Colonic mucosa (tissue), 4 donors: ENCODE measurements at places on chromosomes 5 and 9.

DNA sequence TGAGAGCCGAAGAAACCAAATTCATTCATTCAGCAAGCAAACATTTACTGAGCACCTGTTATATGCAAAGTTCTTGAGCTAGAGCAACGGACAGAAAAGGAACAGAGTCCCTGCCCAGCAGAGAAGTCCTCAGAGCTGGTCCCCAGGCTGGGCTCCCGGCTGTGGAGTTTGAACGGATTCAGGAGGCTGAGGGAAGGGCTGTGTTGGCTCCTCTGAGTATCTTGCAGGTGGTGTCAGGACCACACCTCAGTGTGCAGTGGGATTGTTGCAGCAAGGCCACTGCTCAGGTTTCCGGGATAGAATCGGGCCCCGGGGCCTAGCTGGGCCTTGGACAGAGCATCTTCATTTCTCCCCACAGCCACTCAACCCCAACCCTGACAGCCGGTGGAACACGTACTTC, 5.1 kb downstream of the TBC1D13 start:
- DNase-seq: no peak

DNA sequence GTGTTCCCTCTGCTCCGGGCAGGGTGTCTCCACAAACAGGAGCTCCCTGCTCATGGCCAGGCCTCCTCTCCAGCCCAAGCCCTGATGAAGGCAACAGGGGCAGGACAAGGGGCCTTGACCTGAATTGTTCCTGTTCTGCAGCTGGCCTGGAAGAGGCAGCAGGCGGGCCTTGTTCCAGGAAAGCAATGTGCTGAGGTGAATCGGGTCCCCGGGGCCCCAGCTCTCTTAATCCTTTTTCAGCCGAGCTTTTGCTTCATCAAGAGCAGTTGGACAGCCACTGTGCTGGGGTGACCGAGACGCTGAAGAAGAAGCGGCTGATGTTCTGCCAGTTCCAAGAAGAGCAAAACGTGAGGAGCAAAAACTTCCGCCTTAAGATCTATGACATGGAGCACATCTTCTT, 41.4 kb downstream of the CCDC180 start:
- no peak for DNase-seq

- DNase-seq: no peak
Observed at GRCh38 chr9:24897826-24898225, 352.1 kb upstream of the IZUMO3 start.

- DNase-seq: no peak
Observed at GRCh38 chr9:111952559-111952958, 55.9 kb downstream of the UGCG start.

- DNase-seq: no peak
Observed at GRCh38 chr9:74443036-74443750, 53.9 kb upstream of the RORB start.

- DNase-seq: no peak
Observed at GRCh38 chr5:177329883-177330282, 18.2 kb upstream of the MXD3 start.

- DNase-seq: no peak
Observed at GRCh38 chr9:93843396-93843795, 111.8 kb downstream of the BARX1 start.

GRCh38 chr5:105684799-105685198, 1985.9 kb downstream of the EFNA5 start:
- no peak for DNase-seq

GRCh38 chr9:120402741-120403542, 177.0 kb downstream of the CDK5RAP2 start:
- no peak for DNase-seq

DNA sequence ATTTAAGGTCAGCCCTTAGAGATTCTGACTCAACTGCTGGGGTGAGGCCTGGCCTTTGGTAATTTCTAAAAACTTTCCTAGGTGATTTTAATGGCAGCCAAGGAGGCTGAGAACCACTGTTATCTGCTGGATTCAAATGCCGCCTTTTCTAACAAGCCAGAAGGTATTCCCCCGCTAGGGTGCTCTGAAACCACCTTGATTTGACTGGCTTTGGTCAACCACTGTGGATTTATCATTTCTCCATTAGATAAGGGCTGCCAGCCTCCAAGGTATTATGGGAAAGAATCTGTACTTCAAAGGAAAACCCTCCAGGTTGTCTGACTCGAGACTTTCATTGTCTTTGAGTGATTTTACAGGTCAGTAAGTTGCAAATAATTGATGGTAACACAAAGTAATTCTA, 4.3 kb downstream of the ANXA6 start:
- DNase-seq: no peak

DNA sequence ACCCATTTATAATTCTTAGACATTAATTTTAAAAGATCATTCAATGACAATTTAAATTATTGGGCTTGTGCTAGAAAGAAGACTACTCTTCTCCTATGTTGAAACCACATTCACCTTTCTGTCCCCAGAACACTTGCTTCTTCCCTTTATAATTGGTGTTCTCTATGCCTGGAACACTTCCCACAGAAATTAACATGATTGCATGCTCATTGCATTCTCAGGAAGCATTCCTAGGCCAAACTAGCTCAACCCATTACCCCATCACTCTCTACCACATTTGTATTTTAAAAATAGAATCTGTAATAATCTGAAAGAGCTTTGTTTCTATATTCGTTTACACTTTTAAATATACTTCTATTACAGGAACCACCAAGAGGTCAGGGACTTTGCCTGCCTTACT, 184.7 kb downstream of the MEF2C start:
- no peak for DNase-seq

DNA sequence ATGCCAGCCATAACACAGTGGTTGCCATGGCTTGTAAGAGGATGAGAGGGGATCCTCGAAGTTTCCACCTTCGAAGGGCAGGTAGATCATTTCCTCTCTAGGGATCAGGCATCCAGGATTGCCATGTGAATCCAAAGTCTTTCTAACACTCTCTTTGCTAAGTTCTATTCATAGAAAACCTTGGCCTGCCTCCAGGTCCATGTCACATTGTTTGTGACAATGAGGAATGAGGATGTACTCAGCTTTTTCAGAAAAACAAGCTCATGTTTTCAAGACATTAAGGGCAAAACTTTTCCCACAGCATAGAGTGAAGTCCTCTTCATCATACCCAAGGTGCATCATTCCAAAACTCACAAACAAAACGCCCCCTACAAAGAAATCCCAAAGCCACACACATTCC, 19.6 kb downstream of the ESM1 start:
- no peak for DNase-seq

GRCh38 chr9:4506490-4506889, 16.2 kb downstream of the SLC1A1 start:
- DNase-seq: no peak

DNA sequence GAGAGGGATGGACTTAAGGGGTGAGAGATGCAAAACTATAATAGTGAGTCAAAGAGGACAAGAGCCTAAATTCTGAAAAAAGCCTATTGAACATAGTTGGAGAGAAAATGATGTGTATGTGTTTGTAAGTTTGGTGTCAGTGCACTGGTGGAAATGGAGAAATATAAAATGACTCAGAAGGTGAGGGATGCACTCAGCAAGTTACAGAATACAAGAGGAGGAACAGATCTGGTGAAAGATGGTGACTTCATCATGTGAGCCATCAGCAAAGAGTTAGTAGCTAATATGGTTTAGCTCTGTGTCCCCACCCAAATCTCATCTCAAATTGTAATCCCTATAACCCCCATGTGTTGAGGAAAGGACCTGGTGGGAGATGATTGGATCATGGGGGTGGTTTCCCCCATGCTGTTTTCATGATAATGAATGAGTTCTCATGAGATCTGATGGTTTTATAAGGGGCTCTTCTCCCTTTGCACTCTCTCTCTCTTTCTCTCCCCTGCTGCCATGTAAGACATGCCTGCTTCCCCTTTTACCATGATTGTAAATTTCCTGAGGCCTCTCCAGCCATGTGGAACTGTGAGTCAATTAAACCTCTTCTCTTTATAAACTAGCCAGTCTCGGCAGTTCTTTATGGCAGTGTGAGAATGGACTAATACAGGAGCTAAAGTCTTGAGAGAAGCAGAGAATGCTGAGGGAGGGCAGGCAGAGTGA, 30.4 kb upstream of the FYB1 start:
- DNase-seq: no peak

- DNase-seq: no peak
Observed at GRCh38 chr5:159411115-159411514, 80.8 kb upstream of the IL12B start.

- no peak for DNase-seq
Observed at GRCh38 chr9:21854119-21854518, 51.7 kb downstream of the MTAP start.

DNA sequence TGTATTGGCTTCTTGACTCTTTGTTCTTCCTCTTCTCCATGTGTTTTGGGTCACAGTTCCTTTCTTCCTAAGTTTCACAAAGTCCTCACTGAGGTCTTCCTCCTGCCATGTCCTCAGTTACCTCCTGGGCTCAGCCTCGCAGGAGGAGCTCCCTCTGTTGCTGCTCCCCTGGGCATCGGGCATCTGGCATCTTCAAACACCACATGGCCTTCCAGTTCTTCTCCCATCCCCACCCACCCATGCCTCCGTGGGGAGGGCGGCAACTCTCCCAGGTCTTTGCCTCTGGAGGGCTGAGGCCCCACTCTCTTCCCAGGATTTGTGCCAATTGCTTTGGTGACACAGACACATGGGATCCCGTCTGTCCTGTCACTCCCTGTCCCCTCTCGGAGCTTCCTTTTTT, 22.8 kb downstream of the MRPL36 start:
- no peak for DNase-seq

- no peak for DNase-seq
Observed at GRCh38 chr5:58786711-58787303, 203.9 kb downstream of the RAB3C start.

GRCh38 chr9:4550777-4551484, 60.7 kb downstream of the SLC1A1 start:
- DNase-seq: no peak

DNA sequence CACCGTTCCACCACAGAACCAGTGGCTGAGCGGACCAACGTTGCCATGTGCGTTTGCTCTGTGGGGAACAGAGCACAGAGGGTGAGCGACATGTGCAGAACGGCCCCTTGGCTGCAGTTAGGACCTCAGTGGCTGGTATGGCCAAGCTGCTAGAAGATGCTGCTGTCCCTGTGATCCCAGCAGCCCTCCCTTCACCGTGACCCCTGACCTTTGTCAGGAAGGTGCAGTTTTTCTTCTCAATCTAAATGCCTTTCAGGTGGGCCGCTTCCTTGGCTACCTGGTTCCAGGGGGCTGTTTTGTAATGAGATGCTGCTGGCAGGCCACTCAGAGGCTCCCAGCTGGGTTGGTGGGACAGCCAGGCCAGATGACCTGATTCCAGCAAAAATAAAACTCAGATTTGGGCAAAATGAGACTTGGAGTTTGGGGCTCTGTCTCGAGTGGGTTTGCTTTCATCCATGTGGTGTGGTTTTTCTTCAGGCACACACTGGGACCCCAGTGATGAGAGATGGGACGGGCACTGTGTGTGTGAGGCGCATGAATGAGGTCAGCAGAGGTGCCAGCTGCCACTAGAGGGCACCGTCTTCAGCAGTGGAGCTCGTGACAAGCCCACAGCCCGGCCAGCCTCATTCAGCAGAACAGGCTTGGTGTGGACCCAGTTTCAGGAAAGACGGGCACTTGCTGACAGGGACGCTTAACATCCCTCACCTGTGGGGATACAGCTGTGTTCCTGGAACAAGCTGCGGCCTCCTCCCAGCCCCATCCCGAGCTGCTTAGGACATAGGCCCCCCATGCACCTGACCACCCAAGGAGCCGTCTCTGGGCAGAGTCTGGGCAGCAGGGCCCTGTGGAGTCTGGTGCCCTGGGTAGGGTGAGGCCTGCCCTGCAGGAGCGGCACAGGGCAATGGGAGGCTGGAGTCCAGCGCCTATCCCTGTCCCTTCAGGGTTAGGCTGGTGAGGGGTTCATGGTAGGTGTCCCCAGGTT, 4.1 kb downstream of the MRPS2 start:
- DNase-seq: peak; percentile 52

DNA sequence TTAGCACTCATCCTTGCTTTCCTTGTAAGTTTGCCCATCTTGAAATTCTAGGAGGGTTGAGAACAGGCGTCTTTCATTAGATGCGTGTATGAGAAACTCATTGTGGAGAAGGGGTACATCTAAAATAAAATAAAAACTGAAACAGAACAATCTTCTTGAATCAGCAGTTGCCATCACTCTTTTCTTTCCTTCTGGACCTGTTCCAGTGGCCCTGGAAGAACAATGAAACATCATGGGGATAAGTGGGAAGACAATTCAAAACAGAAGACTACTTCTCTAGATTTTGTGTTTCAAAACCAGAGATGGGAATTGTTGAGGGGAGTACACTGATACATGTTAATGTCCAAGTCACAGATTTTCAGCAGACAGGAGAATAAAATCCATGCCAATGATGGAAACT, 59.9 kb downstream of the SLC1A3 start:
- no peak for DNase-seq

- DNase-seq: no peak
Observed at GRCh38 chr9:11064909-11065308, 452.1 kb upstream of the PTPRD start.

GRCh38 chr5:9833871-9834270, 203.7 kb upstream of the TAS2R1 start:
- DNase-seq: no peak

DNA sequence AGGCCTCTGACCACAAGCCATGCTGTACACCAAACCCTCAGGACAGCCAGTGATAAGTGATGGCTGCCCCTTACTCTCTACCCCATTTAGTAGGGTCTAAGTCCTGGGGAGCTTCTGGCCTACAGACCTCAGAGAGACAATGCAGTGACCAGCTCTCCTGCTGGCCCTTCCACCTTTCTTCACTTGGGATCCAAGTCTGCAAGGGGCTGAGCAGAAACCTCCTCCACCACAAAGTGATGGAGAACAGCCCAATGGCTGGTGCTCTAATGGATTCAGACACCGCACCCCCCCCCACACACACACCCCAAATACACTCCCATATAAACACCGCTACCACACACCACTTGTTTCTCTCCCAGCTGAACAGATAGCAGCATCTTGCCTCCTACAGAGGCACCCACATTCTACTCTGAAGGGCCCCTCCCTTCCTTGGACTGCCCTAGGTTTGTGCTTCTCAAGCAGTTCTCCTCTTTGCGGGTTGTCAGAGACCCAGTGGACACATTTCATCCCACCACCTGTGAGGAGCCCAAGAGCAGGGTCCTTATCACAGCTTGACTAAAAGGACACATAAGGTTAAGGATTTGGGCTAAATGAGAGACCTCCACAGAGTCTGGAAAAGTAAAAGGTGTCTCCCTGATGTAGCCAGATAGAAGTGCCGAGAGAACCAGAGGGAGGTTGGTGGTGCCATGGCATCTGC, 1.3 kb upstream of the PDLIM4 start:
- DNase-seq: no peak

DNA sequence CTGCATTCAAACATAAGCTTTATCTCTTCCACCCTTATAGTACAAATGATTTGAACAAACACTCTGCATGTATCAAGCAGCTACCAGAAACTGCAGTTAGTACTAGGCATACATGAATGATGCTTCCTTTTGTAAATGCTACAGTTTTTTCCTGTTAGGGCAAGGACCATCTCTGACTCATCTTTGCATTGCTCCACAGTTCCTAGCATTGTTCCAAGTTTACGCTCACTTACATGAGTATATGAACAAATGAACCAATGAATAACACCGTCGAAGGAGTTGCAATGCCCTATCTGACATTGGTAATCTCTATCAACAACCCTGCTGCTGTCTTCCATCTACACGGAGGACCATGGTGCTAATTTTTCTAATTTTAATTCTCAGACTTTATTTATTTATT, 2.1 kb upstream of the ALDH7A1 start:
- no peak for DNase-seq
